ENCODE measurements at places on chromosomes 5 and 9.
A peak's percentile ranks its signal among the peaks of the same experiment; 100 is the strongest.

- DNase-seq = peak; percentile 93
These were observed 55.1 kb downstream of the ABCA1 start for GRCh38 chr9:104872656-104873488.

DNA sequence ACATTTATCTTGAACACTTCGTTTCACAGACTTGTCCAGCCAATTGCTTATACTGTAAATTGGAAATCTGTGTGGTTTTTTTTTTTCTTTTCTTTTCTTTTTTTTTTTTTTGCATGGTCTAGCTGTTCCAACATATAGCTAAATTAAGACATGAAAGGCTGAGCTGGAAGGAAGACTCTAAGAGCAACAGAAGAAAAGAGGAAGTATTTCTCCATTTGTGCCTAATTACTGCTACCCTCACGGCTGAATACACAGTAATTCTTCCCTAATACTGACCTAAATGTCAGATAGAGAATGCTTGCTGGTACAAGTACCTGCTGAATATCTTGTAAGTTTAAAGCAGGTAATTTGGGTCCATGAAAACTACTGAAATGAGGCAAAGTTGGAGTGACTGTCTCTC lies 11.0 kb upstream of the HAPLN1 start:
- DNase-seq = no peak

DNA sequence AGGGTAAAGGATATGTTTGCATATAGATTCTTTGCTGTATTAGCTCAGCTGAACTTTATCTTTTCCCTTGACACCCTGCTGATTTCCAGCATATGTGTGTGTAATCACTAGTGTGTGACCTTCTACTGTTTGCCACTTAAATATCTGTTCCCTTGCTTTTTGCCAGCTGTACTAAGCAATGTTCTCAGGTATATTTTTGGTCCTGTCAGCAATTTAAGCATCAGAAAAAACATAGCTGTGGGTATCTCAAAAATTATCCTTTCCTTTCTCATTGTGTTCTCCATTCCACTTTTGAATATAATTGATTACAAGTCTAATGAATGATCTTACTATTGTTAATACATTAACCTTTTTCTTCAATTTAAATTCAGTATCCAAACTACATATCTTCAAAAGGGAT lies 59.2 kb upstream of the CDH10 start:
- no peak for DNase-seq

- DNase-seq = no peak
These were observed 63.5 kb downstream of the DUSP1 start for GRCh38 chr5:172707285-172708182.

- DNase-seq = no peak
These were observed 54.5 kb downstream of the PDE4D start for GRCh38 chr5:59838989-59839388.

- DNase-seq = no peak
These were observed 27.4 kb upstream of the POMT1 start for GRCh38 chr9:131475111-131475955.

- DNase-seq = no peak
These were observed 27.1 kb downstream of the ZDHHC11B start for GRCh38 chr5:757346-757930.

DNA sequence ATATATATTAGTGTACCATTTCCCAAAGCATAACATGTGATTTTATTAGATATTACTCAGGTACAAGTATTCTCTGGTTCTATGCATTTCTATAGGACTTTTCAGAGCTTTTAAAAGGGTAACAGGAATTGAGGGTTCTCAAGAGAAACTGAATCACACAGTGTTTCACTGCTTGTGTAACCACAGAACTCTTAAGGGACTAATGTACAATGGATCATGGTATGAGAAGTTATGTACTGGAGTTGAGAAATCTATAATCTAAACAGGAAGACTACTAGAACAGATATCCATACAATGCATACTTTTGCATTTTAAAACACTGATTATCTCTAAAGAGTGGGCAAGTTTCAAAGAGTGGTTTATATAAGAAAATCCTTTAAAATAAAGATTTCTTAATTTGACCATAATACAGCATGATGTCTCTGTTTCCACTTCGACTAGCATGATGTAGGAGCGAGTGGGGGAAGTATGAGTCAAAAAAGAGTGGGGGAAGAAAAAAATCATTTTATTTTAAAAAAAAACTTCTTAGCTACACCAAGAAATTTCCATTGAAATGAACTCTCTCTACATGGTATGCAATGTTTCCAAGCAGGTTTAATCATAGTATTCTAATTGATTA lies 183.5 kb downstream of the RFX3 start:
- no peak for DNase-seq

GRCh38 chr9:98809311-98810101 lies 2.0 kb downstream of the GALNT12 start:
- no peak for DNase-seq

- DNase-seq = no peak
These were observed 33.5 kb downstream of the SEMA4D start for GRCh38 chr9:89464300-89464901.

DNA sequence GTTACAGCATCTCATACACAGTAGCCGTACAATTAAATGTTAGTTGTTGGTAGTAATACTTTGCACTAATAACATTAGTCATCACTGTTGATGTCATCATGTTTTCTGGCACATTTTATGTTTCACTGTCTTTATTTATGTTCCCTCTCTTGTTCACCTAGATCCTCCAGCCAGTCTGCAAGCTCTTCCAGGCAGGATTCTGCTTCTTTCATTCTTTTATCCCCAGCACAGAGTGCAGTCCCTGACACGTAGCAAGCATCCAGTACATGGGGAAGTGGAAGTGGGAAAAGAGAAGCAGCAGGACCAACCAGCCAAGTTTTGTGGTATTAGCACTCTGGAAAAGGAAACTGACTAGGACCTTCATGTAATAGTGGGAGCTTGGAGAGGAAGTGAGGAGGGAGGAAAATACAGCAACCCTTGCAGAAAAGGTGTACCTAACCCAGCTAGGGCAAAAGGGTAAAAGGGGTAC lies 89.7 kb upstream of the SLC44A1 start:
- DNase-seq = peak; percentile 8

DNA sequence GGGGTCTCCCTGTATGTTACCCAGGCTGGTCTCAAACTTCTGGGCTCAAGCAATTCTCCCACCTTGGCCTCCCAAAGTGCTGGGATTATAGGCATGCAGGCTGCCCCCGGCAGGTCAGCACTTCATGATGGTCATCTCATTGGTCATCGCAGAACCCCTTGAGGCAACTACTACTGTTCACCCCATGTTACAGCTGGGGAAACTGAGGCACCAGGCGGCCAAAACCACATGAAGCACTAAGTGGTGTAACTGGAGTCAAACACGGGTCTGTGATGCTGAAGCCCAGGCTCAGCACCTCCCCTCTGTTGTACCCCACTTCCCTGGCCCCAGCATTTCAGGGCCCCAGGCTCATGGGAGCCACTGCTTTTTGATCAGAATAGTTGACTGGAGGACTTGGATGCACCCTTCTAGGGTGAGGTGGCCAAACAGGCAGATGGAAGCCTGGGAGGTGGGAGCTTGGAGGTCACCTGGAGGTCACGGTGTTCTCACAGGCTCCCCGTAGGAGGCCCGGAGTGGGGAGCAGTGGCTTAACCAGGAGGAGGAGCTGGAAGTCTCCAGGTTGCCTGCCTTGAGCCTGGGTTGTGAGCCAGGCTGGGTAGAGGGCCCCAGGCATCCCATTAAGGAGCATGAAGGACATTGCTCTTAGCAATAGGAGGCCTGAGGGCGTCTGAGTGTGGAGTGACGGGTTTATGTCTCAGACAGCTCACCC lies 57.3 kb upstream of the RPL26L1 start:
- DNase-seq = no peak

- no peak for DNase-seq
These were observed 10.4 kb downstream of the LHX3 start for GRCh38 chr9:136194540-136194939.

DNA sequence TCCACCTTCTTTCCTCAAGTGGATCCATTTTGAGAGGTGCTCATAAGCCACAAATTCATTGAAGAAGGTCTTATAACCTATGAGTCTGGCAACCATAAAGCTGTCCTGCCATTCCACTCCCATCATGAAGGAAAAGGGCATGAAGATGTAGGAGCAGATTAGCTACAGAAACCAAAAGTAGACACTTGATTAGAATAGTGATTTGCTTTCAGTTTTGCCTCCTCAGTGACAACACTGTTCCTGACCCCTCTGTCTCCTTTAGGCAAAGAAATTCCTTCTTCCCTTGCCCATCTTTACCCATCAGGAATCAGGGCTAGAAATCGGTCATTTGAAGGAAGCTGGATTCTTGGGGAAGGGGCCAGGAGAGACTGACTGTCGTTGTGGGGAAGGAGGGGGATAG lies 55.2 kb downstream of the SLC28A3 start:
- no peak for DNase-seq

- DNase-seq = no peak
These were observed 766.4 kb downstream of the PRELID2 start for GRCh38 chr5:145068721-145069120.

DNA sequence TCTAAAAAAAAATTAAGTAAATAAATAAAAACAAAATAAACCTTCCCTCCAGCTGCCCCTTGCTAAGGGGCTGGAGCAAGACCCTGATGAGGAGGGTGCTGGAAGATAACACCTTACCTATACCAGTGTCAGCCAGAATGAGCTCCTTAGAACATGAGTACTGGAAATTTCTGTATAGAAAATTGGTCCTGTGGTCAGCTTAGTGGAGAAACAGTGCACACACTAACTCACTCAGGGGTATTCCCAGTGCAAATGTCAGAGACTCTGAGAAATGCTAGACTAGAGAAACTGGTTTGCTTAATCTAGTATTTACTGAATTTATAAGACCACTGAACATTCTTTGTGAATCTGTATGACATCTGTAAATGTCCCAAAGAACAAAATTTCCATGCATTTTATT lies 62.1 kb upstream of the CTXN3 start:
- DNase-seq = no peak

GRCh38 chr9:70480405-70480980 lies 66.0 kb upstream of the KLF9 start:
- no peak for DNase-seq

GRCh38 chr5:103259705-103260355 lies 1.3 kb downstream of the MACIR start:
- peak; percentile 19 for DNase-seq

- DNase-seq = no peak
These were observed 56.9 kb downstream of the PDE6A start for GRCh38 chr5:149887622-149888183.

- peak; percentile 11 for DNase-seq
These were observed 206.6 kb upstream of the HAPLN1 start for GRCh38 chr5:83927140-83927733.

DNA sequence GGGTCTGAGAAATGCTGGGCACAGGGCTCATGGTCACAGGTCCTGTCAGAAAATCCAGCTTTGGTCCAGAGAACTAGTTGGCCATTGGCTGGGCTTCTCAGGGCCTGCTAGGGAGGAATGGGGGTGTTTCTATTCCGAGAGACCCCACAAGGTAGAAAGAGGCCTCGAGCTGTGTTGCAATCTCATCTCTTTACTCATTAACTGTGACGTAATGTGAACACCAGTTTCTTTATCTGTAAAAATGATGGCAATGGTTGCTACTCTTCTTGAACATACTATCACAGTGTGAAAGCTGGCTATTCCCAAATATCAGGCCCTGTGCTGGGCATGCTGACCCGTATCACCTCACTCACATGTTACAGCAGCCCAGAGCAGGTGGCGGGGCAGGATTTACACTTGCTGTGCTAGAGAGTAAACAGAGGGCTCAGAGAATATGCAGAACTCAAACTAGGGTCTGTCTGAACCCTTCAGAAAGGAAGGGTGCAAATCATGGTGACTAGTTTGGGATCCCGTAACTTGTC lies 35.7 kb upstream of the SLC25A51 start:
- no peak for DNase-seq

DNA sequence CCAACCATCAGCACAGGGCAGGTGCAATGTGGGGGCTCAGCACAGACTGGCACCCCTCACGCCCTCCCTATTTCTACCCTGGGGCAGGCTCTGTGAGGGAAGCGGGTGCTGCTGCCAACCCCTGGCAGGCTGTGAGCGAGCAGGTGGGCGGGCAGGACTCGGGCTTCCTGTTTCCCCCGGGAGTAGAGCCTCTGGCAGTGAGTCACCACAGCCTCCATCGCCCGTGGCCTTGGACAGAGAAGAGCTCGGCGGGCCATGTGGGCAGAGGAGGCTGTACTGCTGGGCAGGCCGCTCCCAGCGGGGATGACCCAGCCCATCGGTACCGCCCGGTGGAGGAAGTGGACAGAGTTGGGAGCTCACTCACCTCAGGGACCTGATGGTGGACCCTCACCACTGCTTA lies 16.6 kb downstream of the KCNT1 start:
- DNase-seq = no peak

All from bone marrow (tissue), 2 donors.